NCI-H2029 treated with DMSO at 0.1 percent for 48 hours (cell line): ENCODE measurements at places on chromosomes 2 and 18.

- DNase-seq, result peak; percentile 10
Observed at GRCh38 chr18:23237524-23238151, 102.4 kb downstream of the CABLES1 start.

GRCh38 chr18:32958746-32959145, 185.9 kb upstream of the KLHL14 start:
- DNase-seq, result no peak

GRCh38 chr18:61926532-61926931, 33.7 kb upstream of the RNF152 start:
- no peak for DNase-seq

GRCh38 chr2:58796239-58796910, 555.2 kb upstream of the FANCL start:
- no peak for DNase-seq

GRCh38 chr18:24296276-24296675, 101.3 kb downstream of the OSBPL1A start:
- no peak for DNase-seq

DNA sequence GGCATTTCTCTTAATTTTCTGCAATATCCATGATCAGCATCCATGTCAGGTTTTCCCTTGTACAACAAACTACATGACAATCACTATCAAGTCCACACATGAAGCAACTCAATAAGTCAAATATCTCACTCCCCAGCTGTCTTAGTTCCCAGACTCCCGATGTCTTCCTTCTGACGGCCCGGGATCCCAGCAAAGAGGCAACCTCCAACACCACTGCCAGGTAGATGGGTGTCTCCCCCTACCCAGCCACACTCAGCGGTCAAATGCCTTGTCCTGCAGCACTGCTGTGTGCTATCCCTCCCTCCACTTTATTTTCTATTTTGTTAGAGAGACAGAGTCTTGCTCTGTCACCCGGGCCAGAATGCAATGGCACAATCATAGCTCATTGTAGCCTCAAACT, 23.3 kb downstream of the TRABD2A start:
- DNase-seq, result no peak

- DNase-seq, result no peak
Observed at GRCh38 chr2:104690255-104690984, 163.5 kb upstream of the POU3F3 start.

GRCh38 chr2:12046641-12047040, 300.2 kb downstream of the LPIN1 start:
- no peak for DNase-seq

DNA sequence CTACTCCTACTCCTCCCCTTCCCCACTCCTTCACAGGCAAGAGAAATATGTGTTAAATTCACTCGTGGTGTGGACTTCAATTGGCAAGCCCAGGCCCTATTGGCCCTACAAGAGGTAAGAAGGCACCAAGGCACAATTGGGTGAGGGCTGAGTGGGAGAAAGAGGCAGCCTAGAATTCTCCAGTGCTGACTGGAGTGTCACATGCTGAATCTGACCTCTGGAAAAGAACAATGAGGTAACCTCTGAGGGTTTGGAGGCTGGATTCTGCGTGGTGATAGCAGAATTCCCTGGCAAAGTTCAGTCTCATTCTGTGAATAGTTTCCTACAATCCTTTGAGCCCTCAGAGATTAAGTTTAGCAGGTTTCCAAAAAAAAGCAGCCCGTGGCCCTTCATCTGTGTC, 6.9 kb downstream of the CENPA start:
- no peak for DNase-seq

- DNase-seq, result no peak
Observed at GRCh38 chr2:70947556-70948184, 12.0 kb downstream of the ATP6V1B1 start.

GRCh38 chr2:71299507-71299906, 32.1 kb upstream of the ZNF638 start:
- no peak for DNase-seq

GRCh38 chr18:10169814-10170213, 256.0 kb downstream of the VAPA start:
- no peak for DNase-seq

GRCh38 chr2:136765256-136766072, at the start of gene THSD7B:
Gene THSD7B, plus strand, starts transcription at chr2:136765545. Its CDS starts 116,634 bp downstream, at chr2:136882179.
- no peak for DNase-seq

DNA sequence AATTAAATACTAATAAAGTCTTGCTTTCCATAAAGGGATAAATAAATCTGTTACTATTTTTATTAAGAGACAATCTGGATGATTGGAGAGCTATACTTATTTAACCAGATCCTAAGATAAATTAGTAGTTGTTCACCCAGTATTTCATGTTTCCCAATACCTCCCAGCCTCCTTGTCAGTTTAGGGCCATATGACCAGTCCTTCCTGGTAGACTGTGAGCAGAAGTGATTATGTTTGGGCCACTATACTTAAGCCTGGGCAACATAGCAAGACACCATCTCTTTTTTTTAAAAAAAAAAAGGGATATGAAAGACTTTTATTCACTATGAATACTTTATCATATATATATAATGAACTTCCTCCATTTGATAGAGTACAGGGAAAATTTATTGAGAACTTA, 48.8 kb upstream of the PPM1B start:
- DNase-seq, result no peak

DNA sequence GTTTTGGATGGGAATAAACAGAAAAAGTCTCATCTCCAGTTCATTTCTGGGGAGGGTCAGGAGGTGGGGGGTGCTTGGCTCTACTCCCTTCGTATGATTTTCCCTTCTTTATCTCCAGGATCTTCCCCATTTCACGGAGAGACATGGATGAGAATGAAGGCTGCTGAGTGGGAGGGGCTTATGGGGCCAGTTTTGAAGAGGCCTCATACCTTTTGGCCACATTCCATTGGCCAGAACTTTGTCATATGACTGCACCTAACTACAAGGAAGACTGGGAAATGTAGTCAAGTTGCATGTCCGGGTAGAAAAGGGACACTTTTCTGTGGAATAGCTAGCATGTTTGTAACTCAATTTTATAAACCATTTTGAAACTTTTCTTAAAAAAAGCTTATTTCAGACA, 117.6 kb downstream of the NEDD4L start:
- no peak for DNase-seq

DNA sequence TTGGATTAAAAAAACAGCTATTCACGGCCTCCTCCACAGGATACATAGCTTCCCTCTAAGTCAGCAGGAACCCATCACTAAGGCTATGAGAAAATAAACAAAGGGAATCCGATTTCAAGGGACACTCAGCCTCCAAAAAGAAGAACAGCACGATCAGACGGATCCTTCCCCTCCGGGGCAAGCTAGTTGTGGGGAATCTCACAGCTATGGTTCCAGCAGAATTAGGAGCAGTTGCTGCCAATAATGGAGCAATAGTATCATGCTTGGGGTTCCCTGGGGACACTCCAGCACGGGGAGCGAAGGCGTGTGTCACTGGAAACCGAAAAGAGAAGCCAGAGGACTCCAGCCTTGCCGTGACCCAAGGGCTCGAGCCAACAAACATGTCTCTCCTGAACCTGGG, 163.1 kb downstream of the TTC32 start:
- no peak for DNase-seq

DNA sequence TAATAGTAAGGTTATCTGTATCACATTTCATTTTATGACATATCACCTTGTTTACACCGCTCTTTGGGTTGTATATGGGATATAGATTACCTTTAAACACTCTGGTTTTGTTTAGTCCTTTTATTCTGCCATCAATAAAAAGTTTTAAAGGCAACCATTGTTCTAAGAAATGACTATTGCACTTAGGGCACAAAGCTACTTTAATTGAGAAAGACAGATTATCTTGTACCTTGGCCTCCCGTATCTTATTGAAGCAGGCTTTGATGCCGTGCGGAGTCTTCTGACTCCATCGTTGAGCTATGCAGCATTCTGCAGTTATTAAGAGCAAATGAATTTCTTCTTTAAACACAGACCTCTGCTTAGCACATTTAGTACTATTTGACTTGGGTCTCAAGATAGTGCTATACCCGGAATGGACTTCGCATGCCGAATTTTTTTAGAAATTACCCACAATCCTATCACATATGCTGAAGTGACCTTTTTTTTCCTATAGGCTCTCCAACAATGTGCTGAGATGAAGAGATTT, 16.7 kb downstream of the PKDCC start:
- no peak for DNase-seq

DNA sequence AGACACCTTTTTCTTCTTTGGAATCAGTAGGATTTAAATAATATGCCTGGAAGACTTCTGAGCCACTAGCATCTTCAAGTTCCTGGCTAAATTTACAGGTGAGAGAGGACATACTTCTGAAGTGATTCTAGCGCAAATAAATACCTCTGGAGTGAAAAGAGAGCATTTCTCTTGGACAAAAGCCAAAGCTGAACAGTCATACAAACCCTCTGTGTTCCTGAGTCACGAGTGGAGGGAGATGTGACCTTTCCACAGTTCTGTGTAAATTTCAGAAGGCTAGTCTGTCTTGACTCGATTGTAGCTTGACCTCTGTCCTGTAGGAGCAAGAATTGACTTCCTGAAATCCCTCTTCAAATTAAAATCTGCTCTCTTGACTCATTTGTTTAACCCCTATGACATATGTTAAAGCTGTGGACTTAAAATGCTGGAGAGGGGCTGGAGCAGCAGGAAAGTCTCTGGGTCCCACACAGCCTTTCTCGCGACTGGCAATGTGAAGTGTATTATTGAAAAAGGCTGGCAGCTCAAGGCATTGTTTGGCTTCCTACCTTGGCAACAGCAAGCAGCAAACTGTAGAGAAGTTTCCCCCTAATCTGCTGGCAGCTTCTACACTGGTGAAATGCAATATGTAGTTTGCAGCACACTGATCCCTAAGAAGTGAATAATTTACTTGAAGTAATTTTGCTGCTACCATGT, 79.6 kb upstream of the GCFC2 start:
- DNase-seq, result no peak
